Stimulated activated CD8-positive, alpha-beta memory T cell treated with anti-CD3 and anti-CD28 coated beads, Interleukin-2, amount 100 ng/mL, for 48 hours (primary cell): ENCODE measurements at places on chromosomes 16 and 17.

GRCh38 chr16:88459366-88460073, 6.4 kb downstream of the ZFPM1 start:
- DNase-seq, result no peak

GRCh38 chr17:28760601-28761562, 17.1 kb downstream of the TRAF4 start:
- no peak for DNase-seq

GRCh38 chr17:80953471-80954315, 37.9 kb upstream of the CHMP6 start:
- DNase-seq, result no peak

- DNase-seq, result no peak
Measured at GRCh38 chr16:85323230-85323960, 211.1 kb upstream of the CIBAR2 start.

DNA sequence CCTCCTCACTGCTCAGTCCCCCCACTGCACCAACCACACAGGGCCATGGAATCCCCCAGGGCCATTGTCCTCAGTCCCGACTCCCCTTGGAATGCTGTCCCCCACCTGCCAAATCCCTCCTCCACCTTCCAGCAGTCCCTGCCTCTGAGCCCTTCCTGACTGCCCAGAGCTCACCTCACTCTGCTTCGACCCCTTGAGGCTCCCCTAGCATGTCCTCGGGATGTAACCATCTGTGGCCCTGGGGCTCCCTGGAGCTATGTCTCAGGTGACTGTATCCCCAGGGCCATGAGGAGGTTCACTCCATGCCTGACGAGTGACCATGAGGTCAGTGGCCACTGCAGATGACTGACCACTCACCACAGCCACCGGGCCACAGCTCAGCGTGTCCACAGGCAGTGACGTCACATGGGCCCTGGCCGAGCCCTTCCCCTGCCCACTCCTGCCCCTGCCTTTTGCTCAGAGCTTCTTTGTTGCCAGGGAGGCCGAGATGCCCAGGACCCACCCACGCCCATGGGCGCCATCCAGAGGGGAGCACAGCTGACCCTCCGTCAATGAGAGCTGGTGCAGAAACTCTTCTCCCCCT, 7.7 kb upstream of the PIEZO1 start:
- no peak for DNase-seq

- DNase-seq, result no peak
Measured at GRCh38 chr16:67963292-67963661, 5.2 kb downstream of the SLC12A4 start.

GRCh38 chr17:40345161-40345993, 19.2 kb downstream of the GJD3 start:
- DNase-seq, result no peak

GRCh38 chr17:82627405-82627804, 20.8 kb downstream of the WDR45B start:
- no peak for DNase-seq

GRCh38 chr16:85202631-85203461, 90.6 kb upstream of the CIBAR2 start:
- DNase-seq, result no peak

DNA sequence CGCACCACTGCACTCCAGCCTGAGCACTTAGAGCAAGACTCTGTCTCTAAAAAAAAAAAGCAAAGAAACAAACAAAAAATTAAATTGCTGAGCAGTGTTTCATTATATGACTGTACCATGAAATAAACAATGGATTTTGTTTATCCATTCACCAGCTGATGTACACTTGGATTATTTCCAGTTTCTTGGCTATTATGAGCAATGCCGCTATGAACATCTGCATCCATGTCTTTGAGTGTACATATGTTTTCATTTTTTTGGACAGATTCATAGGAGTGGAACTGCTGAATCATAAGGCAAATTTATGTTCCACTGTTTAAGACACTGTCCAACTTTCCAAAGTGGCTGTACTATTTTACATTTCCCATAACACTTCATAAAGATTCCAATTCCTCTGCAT, 8.0 kb downstream of the RNF157 start:
- no peak for DNase-seq

DNA sequence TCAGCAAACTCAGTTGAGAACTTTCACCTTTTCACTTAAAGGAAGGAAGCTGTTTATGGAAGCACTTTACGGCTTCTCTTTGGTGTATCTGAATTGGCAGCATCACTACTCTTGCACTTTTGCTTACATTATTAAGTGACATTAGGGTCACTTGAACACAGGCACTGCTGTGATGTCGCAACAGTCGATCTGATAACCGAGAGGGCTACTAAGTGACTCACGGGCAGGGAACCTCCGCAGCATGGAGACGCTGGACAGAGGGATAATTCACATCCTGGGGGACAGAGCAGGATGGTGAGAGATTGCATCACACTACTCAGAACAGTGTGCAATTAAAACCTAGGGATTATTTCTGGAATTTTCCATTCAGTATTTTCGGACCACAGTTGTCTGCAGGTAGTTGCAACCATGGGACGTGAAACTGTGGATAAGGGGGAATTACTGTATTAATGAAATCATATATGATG, 56.5 kb downstream of the DNAH2 start:
- DNase-seq, result no peak

DNA sequence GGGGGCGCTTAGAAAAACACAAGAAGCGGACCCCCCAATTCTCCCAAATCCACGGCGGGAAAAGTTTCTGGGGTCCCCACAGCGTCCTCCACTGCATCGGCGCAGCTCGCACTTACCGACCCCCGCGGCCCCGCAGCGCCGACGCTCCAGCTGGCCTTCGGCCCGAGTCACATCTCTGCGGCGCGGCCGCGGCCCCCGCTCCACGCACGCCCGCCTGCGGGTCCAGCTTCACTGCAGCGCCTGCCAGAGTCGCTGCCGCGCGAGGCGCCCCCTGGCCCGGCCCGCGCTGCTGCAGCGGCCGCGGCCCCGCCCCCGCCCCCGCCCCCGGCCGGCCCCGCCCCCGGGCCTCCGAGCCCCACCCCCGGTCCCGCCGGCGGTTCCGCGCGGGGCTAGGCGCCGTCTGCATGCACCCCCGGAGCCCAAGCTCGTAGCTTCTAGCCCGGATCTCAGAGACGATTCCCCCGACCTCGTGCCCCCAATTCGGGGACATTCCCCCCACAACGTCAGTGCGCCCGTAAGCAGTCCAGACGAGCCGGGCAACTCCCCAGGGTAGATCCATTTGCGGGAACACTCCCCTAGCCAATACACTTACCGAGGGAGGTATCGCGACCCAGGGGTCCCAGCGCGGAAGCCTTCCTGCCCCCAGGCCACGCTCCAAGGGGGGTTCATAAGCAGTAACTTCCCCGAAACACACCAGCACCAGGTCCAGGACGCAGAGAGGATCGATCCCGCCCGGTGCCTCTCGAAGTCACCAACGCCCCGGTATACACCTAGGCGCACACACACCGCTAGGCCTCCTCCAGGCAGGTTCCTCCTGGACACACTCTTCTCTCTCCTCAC, at the start of gene GPRC5B:
GPRC5B (minus strand) TSS at position 238 of the 840 bp plus-strand sequence. CDS start 12,003 bp downstream, outside the sequence.
- DNase-seq, result peak; percentile 5

DNA sequence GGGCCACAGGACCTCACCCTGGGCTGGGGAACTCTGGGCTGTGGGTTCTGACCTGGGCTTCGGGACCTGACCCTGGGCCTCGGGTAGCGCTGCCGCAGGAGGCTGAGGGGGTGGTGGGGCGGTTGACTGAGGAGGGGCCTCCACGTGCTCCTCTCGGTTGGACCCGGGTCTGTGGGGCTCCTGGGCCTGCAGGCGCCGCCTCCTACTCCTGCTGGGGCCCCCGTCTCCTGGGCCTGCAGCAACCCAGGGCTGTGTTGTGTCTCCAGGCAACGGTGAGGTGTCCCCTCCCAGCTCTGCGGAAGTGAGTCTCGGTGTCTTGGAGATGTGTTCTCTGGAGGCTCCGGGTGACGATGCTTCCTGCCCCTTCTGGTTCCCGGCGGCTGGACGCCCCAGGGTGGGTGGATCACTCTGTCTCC, 41.5 kb upstream of the GNG13 start:
- DNase-seq, result no peak

DNA sequence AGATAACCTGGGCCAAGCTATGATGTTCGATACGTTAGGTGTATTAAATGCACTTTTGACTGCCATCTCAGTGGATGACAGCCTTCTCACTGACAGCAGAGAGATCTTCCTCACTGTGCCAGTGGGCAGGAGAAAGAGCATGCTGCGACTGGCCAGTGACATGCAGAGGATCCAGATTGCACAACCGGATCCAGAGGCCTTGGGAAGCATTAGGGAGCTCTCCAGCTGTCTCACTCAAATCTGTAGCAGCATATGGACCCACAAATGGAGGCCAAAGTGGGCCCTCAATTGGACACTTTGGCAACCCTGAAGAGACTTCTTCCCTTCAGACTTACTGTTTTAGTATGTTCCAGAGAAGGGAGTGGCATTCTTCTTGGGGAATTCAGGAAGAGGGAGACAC, 20.9 kb downstream of the PDZD9 start:
- DNase-seq, result no peak

GRCh38 chr16:31535737-31536136, 8.0 kb downstream of the AHSP start:
- DNase-seq, result no peak

DNA sequence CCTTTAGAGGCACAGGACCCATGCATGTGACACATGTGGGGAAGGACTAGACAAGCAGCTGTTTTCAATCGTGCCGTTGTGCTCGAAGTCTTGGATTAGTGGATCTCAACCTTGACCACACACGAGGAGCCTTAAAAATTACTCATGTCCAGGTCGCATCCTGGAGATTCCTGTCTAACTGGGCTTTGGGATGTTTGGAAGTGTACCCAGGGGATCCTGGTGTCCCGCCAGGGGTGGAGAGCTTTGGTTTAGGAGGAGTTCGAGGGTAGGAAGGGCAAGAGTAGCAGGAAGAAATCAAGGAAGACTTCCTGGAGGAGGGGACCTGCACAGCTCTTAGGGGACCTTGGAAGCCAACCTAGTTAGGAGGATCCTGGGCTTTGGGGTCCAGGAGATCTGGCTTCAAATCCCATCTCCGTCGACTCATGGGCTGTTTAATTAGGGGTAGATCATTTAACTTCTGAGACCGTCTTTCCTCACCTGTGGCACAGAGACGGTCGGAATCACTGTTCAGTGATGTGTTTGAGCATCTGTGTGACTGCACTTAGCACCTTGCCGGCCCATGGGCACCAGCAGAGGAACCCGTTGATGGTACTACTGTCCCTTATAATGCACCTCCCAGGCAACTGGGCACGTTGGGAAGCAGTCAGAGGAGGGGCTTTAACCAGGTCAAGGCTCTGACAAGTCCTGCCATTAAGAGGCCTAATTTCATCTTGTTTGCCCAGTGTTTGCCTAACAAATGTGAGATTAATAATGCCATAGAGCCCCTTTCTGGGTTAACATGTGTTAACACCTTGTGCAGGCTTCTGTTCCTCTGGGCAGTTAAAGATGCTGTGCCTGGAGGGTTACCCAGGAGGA, 102.0 kb upstream of the PLCG2 start:
- no peak for DNase-seq

DNA sequence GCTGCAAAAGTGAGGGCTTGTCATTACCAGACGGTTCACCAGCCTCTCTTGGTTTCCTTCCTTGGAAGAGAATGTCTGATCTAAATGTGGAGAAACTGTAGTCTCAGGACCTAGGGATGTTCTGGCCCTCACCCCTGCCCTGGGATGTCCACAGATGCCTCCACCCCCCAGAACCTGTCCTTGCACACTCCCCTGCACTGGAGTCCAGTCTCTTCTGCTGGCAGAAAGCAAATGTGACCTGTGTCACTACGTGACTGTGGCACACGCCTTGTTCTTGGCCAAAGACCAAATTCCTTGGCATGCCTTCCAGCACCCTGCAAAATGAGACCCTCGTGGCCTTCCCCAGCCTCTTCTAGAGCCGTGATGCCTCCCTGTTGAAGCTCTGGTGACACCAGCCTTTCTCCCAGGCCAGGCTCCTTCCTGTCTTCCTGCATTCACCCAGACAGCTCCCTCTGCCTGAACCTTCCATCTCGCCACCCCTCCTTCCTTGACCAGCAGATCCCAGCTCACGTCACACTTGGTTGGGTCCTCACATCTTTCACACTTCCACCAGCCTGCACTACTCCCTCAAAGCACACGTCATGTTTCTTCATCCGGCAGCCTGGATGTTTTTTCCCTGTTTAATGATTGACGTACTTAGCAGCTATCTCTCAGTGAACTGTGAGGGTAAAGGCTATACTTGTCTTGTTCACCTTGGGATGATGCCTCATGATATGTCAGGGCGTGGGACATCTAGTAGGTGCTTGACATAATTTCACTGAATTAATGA, 4.3 kb downstream of the ZNF768 start:
- no peak for DNase-seq

- no peak for DNase-seq
Measured at GRCh38 chr17:74151551-74152315, 51.7 kb upstream of the RPL38 start.

GRCh38 chr17:69431835-69432234, 17.3 kb downstream of the MAP2K6 start:
- no peak for DNase-seq

DNA sequence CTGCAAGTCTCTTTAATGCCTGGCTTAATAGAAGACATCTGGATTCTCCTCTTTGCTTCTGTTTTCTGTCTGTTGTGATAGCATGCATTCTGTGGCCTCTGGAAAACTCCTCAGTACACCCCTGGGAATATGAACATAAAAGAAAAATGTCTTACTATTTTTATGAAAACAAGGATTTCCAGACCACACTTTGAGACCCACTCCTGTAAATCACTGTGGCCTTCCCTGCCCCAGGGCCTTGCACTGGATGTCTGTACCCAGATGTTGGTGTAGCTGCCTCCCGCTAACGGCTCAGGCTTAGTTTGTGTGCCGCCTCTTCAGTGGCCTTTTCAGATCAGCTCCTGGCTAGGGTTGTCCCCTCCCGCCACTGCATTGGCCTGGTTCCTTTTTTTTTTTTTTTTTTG, 126.6 kb downstream of the SOCS1 start:
- no peak for DNase-seq

DNA sequence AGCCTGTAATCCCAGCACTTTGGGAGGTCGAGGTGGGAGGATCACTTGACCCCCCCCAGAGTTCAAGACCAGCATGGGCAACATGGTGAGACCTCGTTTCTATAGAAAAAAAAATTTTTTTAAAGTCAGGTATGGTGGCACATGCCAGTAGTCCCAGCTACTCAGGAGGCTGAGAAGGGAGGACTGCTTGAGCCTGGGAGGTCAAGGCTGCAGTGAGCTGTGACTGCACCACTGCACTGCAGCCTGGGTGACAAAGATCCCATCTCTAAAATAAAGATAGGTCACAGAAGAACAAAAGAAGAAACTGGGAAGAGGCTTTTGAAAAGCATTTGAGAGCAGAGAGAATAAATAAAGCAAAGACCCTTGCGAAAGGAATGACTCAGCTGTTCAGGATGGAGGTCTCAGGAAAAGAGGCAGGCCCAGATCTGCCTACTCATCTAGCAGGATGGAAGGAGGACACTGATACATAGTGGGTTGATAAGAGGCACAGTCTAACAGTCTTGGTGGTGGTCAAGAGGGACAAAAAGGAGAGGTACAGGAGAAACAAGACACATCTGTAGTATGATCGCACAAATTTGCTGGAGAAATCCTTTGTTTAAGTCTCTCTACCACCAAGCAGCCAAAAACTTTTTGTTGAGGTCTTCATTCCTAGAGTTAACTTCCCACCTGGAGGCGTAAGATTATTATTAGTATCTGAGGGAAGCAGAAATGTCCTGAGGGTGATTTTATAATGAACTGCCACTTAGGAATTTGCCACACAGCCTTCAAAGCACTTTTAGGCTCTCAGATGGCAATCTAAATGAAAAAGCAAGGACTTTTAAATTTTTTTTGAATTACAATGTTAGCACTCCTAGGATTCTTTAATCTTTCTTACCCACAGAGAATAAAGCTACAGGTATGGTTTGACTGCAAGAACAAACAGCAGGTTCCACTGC, 17.6 kb downstream of the ZSWIM7 start:
- DNase-seq, result no peak
